ENCODE measurements at places on chromosomes 11 and 22.

DNA sequence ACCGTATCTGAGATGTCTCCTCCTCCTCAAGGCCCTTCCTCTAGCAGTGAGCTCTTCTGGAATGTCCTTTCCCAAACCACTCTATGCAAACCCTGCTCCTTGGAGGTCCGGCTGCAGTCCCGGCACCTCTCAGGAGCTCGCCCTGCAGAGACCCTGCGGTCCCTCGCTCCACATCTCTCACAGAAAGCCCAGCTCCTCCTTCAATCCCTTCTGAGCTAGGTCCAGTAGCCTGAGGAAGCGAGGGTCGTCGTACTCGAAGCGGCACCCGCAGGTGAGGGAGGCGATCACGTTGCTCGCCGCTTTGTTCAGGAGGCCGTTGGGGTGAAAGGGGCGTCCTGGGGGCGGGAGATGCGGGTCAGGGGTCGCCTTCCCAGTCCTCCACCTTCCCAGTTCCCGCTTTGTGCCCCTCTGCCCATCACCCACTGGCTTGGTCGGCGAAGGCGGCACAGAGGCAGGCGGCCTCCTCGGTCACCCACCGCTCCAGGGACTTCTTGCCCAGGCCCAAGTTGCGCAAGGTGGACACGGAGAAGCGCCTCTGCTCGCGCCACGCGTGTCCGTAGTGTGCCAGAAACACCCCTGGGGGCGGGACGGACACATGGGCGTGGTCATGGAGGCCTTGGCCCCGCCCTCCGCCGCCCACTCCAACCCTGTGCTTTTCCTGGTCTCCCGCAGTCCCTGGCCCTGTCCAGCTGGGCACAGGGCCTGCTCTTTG, 21.5 kb upstream of the CYP2D6 start:
- no peak for DNase-seq

DNA sequence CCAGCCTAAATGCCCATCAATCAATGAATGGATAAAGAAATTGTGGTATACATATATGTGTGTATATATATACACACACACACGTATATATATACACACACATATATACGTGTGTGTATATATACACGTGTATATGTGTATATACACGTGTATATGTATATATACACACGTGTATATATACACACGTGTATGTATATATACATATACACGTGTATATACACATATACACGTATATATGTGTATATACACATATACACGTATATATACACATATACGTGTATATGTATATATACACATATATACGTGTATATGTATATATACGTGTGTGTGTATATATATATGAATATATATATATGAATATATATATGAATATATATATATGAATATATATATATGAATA, 54.1 kb downstream of the C2CD3 start:
- DNase-seq, result no peak

DNA sequence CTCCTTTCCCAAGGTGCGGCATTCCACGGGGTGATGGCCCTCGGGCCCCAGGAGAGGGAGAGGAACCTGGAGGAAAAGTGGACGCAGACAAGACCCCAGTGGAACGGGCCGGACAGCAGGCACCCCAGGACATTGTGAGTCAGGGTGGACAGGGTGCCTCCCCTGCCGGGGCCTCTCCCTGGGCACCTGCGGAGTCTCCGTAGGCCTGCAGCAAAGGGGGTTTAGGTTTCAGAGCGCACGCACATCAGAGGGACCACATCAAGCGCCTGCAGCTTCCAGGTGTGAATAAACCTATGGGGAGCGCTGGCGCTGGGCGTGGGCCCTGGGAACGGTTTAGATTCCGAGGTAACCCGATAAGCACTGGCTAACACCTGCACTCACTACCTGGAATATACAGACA, 22.7 kb upstream of the FGF19 start:
- no peak for DNase-seq

GRCh38 chr11:59224351-59224928, 11.7 kb upstream of the MPEG1 start:
- DNase-seq, result no peak

Data from EL (cell line).